ENCODE measurements at places on chromosomes 1 and 21. TPM values are rescaled to one million over a fixed set of nuclear protein-coding genes. Genes with fewer than 3 reads are reported as not detected.
A peak's percentile ranks its signal among the peaks of the same experiment; 100 is the strongest.

- peak; percentile 84 for DNase-seq
These were observed 58.8 kb downstream of the TOMM20 start for GRCh38 chr1:235069577-235070563.

DNA sequence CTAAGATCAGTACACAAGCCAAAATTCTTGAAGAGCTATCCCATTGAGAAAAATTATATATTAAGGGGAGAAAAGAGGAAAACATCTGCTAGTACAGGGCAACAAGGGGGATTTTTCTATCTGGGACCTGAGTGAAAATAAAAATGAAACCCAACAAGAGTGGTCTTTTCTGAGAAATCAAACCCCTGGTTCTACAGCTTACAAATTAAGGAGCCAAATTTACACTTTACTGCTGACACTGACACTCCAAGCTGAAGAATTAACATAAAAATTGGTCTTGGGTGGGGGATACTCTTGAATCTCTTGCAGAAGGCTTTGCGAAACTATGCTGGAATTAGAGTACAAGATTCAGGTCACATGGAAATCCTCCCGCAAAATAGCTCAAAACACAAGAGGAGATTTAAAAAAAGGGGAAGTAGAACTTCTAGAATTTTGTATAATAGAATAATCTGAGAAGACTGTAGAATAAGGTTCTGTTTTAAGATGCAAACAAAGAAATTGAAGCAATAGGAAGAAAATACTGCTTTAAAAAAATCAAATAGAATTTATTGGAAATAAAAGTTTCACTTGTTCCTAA lies 32.1 kb upstream of the HSPA13 start:
- DNase-seq: no peak

DNA sequence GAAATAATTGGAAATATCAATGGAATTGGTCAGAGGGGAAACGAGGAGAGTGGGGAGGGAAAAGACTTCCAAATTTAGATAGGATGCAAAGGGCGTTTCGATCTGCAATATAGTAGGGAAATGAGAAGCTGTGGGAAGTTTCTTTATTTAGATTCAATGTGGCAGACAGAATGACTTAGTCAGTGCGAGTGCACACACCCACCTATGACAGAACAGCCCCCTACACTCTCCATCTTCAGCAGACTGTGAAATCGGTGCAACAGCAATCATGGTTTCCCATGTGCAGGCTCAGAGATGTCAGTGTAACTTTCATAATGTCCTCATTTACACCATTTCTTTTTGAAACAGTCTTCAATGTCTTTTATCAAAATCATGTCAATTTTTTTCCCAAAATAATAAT lies 46.0 kb downstream of the DIP2A start:
- no peak for DNase-seq

DNA sequence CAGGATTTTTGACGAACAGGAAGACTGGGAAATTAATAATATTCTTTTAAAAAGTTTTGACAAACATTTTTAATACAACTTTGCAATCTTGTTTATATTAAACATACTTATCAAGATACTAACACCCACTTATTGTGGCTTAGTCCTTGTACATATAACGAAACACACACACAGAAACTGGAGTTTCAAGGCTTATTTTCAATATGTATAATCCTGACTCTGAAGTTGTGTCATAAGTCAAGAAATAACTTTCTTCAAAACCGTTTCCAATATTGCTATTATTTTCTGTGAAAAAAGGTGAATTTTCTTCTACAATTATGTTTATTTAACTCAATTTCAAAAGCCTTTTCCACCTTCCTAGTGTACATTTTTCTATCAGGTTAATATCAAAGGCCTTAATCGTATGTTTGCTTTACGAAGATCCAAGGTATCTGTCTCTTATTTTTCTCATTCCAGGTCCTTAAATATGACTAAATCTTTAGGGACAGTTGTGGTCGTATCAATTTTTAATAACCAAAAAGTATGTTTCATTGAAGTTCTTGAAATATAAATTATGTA lies 1.8 kb downstream of the CDKN2C start:
- DNase-seq: no peak

DNA sequence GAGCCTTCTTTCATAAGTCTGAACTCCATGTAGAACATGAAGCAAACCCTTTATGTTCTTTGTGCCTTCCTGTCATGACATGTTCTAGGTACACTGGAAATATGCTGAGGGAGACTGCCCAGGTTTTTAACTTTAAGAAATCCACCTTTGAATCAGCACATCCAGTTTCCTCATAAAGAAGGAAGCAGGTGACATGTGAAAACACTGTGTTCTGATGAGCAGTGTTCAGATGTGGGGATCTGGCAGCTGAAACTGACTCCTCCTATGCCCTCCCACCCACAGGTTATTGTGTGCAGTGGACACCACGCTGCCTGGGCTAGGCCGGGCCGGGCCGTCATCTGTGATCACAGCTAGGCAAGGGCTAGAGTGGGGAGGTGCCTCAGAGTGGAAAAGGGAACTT lies 51.1 kb downstream of the CNN3 start:
- no peak for DNase-seq

GRCh38 chr21:38349111-38349746 lies 92.4 kb downstream of the KCNJ15 start:
- DNase-seq: peak; percentile 82

GRCh38 chr21:31928656-31929055 lies 55.8 kb downstream of the HUNK start:
- no peak for DNase-seq

GRCh38 chr1:48082271-48082962 lies 85.2 kb upstream of the TRABD2B start:
- DNase-seq: no peak

- DNase-seq: no peak
These were observed 22.3 kb downstream of the XCL2 start for GRCh38 chr1:168521401-168522000.

DNA sequence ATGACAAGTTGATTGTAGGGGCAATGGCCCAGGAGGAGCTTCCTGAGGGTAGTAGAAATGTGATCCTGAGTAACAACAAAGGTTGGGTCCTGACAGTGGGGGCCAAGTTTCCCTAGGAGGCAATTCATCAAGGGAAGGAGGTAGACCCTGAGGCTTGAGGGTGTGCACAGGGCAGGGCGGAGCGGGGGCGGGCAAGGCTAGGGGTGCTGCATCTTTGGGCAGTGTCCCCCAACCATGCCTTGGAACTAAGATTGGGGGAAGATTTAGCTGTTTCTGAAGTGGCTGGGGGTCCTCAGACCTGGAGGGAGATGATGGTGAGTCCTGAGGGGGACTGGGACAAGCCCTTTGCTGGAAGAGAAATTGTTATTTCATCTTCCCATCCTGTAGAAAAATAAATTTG lies 50.9 kb downstream of the HUNK start:
- DNase-seq: no peak

DNA sequence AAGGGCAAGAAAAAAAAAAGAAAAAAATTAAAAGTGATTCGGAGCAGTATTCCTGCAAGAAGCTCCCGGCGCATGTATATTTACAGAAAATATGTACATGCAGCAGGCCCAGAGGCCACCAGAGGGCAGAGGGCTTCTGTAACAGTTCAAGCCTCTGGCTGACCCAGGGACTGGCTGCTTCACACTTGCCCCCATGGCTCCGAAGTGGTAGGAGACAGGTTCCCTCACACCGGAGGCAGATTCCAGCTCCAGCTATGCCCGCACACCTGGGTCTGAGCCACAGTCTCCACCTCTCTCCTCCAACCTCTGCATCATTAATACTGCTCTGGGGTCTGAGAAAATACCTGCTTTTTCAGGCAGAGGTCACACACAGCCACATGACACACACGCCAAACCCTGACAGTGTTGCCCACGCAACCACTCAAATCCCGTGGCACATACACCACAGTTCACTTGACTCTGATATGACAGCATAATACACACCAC lies 2.2 kb upstream of the ARHGAP30 start:
- no peak for DNase-seq

DNA sequence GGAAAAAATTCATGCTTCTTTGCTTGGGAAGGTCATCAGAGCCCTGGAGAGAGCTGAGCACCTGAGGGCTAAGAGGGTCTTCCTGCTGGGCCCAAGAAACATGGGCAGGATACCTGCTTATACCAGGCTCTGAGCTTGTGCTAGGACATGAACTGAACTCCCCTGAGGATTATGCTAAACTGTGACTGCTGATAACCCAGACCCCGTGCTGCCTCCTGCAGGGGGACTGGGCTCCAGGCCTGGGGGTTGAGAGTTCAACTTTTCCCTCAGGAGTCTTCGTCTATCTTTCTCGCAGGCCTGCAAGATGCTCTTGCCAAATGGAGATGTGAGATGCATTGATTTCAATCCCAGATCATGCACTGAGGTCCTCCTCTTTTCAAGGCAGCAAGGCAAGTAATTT lies 368.5 kb downstream of the HHAT start:
- DNase-seq: no peak

DNA sequence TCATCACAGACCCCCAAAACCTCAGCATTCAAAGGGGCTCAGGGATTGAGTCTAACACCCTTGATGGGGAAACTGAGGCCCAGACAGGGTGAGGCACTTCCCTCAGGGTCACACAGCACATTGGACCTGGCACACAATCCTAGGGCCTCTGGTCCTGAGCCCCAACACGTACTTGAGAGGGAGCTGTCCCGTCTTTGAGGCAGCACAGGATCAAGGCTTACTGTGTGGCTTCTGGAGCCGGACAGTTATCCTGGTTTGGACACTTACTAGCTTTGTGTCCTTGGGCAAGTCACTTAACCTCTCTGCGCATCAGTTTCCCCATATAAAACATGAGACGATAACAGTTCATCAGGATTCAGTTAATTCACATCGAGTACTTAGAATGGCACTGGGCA lies 26.5 kb downstream of the RUNX3 start:
- peak; percentile 43 for DNase-seq

- peak; percentile 12 for DNase-seq
These were observed 404 bp downstream of the LRRC8C start for GRCh38 chr1:89633248-89633799.

- DNase-seq: no peak
These were observed 79.4 kb downstream of the SAMSN1 start for GRCh38 chr21:14466715-14467114.

DNA sequence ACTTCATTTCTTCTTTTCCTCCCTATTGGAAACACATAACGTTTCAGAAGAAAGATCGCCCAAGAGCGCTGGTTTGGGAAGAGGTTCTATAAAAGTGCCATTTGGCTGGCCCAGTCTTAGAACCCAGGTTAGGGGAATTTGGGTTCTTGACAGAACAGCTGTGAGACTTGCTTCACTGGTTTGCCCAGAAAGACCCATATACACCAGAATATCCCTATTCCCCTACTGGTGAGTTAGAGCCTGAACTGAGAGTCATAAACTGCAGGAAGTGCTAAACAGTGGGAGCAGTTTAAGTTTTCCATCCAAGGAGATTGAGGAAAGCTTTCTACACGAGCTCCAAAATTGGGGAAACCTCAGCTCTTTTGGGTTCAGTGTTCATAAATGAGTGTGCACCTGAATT lies 275.2 kb downstream of the VAV3 start:
- DNase-seq: no peak

Gene PRKCZ
- 1.3 TPM for total RNA-seq

Gene SPRR5
- total RNA-seq: not detected

Gene BEND5
- total RNA-seq: 3.4 TPM

Gene OR2W3
- not detected for total RNA-seq

Gene PARP1
- 37.1 TPM for total RNA-seq

Gene REN
- not detected for total RNA-seq

Gene HFM1
- total RNA-seq: 0.32 TPM

Data from ascending aorta (tissue), 2 donors.